ENCODE measurements at places on chromosomes 13 and 19.

GRCh38 chr19:17303940-17304267 is 679 bp upstream of the ABHD8 start:
- no peak for DNase-seq

- no peak for DNase-seq
Observed at GRCh38 chr13:24617256-24618010, 62.8 kb upstream of the ATP12A start.

GRCh38 chr13:32811297-32811800 is 204.9 kb upstream of the KL start:
- DNase-seq: peak; percentile 52

- peak; percentile 34 for DNase-seq
Observed at GRCh38 chr13:100608906-100609305, 20.3 kb upstream of the GGACT start.

DNA sequence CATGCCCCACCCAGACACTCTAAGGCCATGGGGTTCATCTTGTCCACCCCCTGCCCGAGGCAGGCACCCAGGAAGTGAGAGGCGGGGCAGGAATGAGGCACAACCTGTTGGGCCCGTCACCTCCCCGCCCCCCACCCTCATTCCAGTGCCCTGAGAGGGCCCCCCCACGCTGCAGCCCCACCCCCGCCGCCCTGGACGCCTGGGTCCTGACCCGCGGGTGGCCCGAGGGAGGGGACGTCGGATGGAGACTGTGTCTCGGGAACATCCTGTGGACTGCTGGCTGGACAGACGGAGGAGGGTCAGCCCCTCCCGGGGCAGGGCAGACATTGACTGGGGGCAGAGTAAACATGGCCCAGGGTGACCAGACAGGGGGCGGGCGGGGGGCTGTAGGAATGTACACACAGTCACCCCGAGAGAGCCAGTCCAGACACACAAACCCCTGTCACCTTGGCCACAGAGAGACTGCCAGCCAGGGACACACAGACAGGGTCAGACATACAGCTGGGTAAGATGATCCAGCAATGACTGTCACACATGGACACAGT is 7.4 kb upstream of the JUNB start:
- no peak for DNase-seq

GRCh38 chr13:95121516-95121915 is 179.7 kb downstream of the ABCC4 start:
- no peak for DNase-seq

GRCh38 chr19:51327066-51328001 is 14.6 kb downstream of the VSIG10L start:
- peak; percentile 60 for DNase-seq

GRCh38 chr19:48617146-48617937 is 1.6 kb downstream of the RPL18 start:
- DNase-seq: peak; percentile 50

GRCh38 chr19:43532571-43532961 is 422 bp upstream of the ZNF575 start:
- no peak for DNase-seq

DNA sequence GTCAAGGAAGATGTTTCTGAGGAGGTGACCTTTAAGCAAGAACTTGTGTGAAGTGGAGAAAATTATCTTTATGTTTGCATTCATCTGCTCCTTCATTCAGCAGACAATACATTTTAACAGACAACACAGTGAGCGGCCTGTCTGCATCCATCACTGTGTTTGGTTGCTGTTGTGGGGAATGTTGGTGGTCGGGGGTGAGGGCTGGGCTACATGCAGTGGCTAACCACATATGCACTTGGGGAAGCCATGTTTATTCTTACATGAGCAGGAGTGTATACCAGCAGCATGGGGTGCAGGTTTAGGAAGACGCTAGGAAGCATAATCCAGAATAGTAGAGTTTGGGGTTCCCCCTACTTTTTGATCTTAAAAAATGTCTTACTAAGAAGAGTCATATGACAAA is 66.4 kb downstream of the DHRS12 start:
- no peak for DNase-seq

- DNase-seq: no peak
Observed at GRCh38 chr19:45460807-45461347, 6.9 kb upstream of the FOSB start.

- peak; percentile 19 for DNase-seq
Observed at GRCh38 chr19:19022380-19022961, 10.8 kb downstream of the SUGP2 start.
